Islet precursor cell (in vitro differentiated cells): ENCODE measurements at places on chromosomes 12 and 14.
A peak's percentile ranks its signal among the peaks of the same experiment; 100 is the strongest.

GRCh38 chr12:30687265-30687986 is 8.2 kb downstream of the IPO8 start:
- DNase-seq, result no peak

- DNase-seq, result peak; percentile 98
Observed at GRCh38 chr14:59919570-59920377, at the start of gene LRRC9. LRRC9 (plus strand) TSS chr14:59920144.

DNA sequence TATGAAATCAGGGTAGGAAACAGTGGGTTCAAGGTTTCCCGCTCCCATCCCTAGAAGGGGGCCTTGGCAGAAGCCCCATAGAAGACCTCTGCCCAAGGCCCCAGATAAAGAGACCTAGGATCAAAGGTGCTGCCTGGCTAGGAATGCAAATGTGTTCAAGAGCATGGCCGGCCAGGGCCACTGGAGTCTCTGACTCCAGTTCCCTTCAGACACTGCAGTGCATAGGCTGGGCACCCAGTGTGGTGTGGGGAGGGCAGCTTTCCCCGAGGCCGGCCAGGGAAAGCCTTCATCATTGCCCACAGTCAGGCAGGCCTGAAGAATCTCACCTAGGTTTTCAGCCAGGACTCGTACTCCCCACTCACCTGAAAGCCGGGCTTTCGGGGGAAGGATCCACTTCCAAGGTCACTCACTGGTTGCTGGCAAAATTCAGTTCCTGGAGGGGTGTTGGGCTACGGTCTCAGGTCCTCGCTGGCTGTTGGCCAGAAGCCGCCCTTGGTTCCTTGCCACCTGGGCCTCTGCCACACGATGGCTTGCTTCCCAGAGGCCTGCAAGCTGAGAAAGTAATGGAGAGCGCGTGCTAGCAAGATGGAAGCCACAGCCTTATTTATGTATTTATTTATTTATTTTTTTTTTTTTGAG is 9.7 kb upstream of the PEBP1 start:
- no peak for DNase-seq

DNA sequence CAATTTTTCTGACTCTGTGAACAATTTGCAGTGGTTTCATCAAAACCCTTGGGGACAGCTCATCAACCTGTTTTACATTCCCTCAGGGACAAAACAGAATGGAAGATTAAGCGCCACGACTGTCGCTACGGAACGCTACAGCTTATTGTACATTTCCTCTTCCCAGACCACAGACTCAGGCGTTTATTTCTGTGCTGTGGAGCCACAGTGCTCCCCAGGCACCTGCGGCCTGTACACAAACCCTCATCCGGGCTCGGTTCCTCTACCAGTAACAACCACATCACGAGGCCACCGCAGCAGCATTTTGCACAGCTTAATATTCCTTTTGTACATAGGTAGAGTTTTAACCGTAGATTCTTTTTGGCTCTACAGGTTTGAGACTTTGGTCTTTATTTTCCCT is 397.4 kb upstream of the OR4E1 start:
- DNase-seq, result no peak

DNA sequence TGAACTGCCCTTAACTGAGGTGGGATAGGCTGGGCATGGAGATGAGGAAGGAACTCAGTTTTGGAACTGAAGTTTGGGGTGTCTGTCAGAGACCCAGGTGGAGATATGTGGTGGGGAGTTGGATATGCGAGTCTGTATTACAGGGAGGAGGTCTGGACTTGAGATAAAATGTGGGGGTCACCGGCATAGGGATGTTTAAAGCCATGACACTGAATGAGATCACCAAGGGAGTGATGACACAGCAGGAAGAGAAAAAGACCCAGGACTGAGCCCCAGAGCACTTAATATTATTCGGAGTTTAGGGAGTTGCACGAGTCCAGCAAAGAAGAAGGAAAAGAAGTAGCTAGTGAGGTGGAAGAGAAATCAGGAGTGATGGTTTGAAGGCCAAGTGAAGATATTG is 4.0 kb upstream of the OASL start:
- DNase-seq, result no peak

DNA sequence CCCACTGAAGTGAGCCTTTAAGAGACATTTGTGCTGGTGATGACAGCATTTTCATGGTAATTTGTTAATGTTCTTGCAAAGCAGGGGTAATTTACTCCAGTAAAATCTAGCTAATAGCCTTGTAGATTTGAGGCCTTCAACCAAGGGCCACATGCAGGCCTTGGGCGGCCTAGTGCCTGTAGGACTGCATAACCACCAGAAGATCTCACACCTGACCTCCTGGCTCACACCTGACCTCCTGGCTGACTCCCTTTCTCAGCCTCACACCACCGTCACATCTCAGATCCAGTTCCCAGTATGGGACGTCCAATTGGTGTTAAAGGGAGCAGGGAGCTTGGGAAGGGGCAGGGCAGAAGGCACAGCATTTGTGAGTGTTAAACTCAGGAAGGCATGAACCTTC is 26.9 kb downstream of the C12orf42 start:
- DNase-seq, result no peak

GRCh38 chr14:104925214-104925854 is 655 bp downstream of the PLD4 start:
- no peak for DNase-seq

- DNase-seq, result peak; percentile 43
Observed at GRCh38 chr12:106063826-106064720, 74.7 kb downstream of the NUAK1 start.

GRCh38 chr14:64654246-64654900 is 49.9 kb upstream of the PLEKHG3 start:
- peak; percentile 51 for DNase-seq

DNA sequence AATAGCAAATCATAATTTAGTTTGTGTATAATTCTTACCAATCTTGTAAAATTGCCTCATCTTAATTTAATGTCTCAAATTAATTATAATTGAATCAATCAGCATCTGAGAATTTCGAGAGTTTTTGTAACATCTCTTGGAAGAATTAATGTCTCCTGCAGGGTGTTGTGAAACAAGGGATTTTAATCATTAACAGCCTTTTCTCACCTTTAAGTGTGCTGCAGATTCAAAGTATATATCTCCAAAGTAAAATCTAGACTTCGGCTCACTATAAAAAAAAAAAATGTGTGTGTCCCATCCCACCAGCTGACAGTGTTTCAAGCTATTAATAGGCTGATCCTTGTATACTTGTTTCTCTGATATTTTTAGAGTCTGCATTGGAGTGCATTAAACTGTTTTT is 603.1 kb downstream of the ETNK1 start:
- DNase-seq, result no peak

- DNase-seq, result peak; percentile 68
Observed at GRCh38 chr12:5083955-5084849, 40.5 kb downstream of the KCNA5 start.

GRCh38 chr12:48118284-48118871 is 786 bp upstream of the PFKM start:
- DNase-seq, result peak; percentile 55

DNA sequence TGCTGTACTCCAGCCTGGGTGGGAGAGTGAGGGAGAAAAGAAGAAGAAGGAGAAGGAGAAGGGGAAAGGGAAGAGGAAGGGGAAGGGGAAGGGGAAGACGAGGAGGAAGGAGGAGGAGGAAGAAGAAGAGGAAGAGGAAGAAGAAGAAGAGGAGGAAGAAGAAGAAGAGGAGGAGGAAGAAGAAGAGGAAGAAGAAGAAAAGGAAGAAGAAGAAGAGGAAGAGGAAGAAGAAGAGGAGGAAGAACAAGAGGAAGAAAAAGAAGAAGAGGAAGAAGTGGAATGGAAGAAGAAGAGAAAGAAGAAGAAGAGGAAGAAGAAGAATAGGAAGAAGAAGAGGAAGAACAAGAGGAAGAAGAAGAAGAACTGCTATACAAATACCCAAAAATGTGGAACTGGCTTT is 507.4 kb upstream of the TMPO start:
- no peak for DNase-seq

DNA sequence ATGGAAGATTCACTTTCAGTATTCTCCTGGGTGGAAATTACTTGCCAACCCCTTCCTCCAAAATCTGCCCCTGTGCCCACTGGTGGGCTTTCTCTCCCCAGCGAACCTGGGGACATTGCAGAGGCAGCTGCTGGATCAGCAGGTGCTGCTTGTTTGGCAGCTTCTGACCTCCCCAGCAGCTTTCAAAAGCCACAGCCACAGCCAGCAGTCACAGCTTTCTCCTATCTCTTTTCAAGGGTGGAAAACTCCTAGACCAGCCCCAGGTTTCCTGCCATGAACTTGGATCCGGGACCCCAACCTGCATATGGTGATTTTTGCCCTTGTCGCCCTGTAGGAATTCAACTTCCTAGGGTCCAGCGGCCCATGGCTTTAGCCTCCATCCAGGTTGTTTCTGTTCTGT is 330.8 kb downstream of the ADAMTS20 start:
- peak; percentile 54 for DNase-seq

DNA sequence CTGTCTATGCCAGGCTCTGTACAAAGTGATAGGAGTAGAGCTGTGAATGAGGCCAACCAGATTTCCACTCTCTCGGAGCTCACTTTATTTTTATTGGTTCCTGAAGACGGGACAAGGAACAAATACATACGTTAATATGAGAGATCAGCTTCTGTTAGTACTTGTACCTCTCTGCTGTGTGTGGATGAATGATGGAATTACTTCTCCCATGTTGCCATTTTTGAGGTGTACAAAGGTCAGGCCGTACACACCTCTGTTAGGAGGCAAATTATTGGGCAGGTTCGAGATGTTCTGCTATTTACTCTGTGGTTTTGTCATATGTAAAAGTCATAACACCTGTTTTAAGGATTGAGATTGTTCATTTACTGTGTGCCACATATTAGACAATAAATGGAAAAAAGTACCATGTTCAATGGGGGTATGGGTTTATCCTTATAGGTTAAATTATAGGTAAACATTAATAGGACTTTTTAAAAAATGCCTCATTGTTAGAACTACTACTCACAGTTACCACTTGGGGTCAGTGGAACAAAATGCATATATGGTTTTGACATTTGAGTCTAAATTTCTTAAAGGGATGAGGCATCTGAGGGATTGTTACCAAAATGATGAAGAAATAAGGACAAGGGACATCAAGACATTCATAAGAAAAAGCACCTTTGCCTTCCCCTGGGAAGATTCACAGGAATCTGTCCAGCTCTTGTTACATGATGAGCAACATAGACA is 26.9 kb downstream of the WBP11 start:
- no peak for DNase-seq

DNA sequence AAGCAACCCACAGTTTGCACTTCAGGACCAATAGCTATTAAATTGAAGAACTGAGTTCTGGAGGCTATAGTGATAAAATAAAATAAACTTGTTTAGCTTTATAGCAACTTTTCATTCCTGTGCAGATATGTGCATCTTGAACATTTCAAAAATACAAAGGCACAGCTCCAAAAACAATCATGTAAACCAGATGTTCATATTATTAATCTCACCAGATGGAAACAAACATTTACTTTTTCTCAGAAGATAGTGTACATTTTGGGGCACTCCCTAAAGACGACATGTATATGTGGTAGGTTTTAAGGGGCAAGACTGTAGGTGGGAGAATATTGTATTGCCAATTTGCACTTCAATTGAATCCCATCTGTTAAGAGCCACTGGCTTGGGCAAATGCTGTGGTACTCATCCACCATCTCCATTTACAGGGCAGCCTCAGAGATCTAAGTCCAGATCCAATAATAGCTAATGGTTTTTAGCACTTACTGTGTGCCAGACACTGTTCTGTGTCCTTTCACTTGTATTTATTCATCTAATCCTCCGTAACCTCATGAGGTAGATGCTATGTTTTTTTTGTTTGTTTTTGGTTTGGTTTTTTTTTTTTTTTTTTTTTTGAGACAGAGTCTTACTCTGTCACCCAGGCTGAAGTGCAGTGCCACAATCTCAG is 49.1 kb downstream of the PTGER2 start:
- DNase-seq, result no peak

- no peak for DNase-seq
Observed at GRCh38 chr12:46453428-46453827, 80.9 kb upstream of the SLC38A2 start.

- DNase-seq, result no peak
Observed at GRCh38 chr14:23406725-23407355, 1.2 kb downstream of the MYH6 start.

GRCh38 chr14:69928111-69928523 is 48.9 kb downstream of the SMOC1 start:
- no peak for DNase-seq

GRCh38 chr12:41217727-41218126 is 29.6 kb downstream of the PDZRN4 start:
- DNase-seq, result no peak

DNA sequence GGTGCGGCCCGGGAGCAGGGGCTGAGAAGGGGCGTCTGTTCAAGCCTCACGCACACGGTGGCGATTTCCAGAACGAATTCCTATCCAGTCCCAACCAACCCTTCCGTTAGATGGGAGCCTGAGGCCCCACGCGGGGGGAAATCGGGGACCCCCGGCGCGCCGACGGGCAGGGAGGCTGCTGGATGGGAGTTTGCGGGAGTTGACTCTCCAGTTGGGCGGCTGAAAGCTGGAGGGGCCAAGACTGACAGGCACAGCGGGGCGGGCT is 9.8 kb downstream of the EXOC3L4 start:
- no peak for DNase-seq

DNA sequence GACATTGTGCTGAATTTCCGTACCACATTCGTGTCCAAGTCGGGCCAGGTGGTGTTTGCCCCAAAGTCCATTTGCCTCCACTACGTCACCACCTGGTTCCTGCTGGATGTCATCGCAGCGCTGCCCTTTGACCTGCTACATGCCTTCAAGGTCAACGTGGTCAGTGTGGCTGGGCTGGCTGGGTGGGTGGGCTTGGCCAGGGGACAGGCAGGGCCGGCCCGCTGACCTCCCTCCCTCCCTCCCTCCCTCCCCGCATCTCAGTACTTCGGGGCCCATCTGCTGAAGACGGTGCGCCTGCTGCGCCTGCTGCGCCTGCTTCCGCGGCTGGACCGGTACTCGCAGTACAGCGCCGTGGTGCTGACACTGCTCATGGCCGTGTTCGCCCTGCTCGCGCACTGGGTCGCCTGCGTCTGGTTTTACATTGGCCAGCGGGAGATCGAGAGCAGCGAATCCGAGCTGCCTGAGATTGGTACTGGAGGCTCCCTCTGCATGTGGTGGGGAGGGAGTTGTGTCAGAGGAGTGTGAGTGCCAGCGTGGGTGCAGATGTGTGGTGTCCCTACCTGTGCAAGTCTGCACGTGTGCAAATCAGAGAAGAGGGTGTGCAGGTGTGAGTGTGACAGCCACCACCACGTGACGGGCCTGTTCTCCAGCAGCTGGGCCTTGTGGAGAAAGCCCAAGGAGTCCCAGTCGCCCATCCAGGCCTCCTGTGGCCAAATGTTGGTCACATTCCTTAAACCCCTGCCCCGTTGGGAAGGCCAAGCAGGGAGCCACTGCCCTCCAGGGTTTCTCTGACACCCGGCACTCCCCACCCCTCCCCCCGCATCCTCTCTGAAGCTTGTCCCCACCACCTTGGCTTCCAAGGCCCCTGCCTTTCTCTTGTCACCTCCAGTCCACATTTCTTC is 5.3 kb downstream of the KCNH3 start:
- peak; percentile 76 for DNase-seq

DNA sequence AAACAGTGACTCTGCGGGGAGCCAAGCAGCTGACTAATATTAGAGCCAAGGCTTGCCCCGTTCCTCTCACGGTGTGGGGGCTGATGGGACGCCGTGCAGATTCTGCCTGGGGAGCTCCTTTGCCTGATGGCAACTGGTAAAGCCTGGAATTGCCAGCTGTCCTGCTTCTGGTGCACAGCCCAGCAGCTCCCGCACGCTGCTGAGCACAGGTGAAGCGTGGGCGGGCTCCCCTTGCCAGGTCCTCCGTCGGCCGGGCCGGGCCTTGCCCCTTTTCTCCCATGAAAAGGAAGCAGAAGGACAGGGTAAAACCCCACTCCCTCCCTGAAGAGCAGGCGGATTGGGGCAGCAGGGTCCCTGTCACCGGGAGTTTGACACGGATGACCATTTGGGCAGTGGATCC is 79.0 kb downstream of the WDR20 start:
- DNase-seq, result no peak

- peak; percentile 81 for DNase-seq
Observed at GRCh38 chr14:61502459-61503093, 181.2 kb downstream of the PRKCH start.
